ENCODE measurements at places on chromosomes 11 and 22. TPM values are rescaled to one million over a fixed set of nuclear protein-coding genes. Genes with fewer than 3 reads are reported as not detected.

The OR10G8 gene
- not detected for total RNA-seq

The SYT9 gene
- total RNA-seq: 1.9 TPM

GRCh38 chr22:44709881-44710392 lies 7.9 kb downstream of the PRR5 start:
- peaks cover 4% of the 10 kb centered on the region for H3K4me1 ChIP-seq
- H3K36me3 ChIP-seq: peaks cover under 1% of the 10 kb centered on the region
- no peak overlapping the region for H3K27ac ChIP-seq
- H3K27me3 ChIP-seq: no peaks in the 10 kb centered on the region
- H3K4me3 ChIP-seq: no peak overlapping the region

- no peaks in the 10 kb centered on the region for H3K4me1 ChIP-seq
- no peak overlapping the region for H3K4me3 ChIP-seq
These were observed 71.7 kb downstream of the IGLL5 start for GRCh38 chr22:22959147-22959827.

GRCh38 chr11:124751741-124752470 lies at the start of gene VSIG2:
Gene VSIG2 (minus strand): TSS chr11:124752255. CDS start chr11:124752137, 118 bp downstream.
- DNase-seq: peak; percentile 68
- no peaks in the 10 kb centered on the region for H3K4me1 ChIP-seq
- no peaks in the 10 kb centered on the region for H3K36me3 ChIP-seq
- no peak within 1 kb of the TSS for H3K27ac ChIP-seq
- peaks cover 81% of the 10 kb centered on the region for H3K27me3 ChIP-seq

- no peak overlapping the region for H3K27ac ChIP-seq
- no peak overlapping the region for H3K4me3 ChIP-seq
- no peaks in the 10 kb centered on the region for H3K27me3 ChIP-seq
- peak; percentile 88 for DNase-seq
- H3K4me1 ChIP-seq: no peaks in the 10 kb centered on the region
These were observed 8.8 kb upstream of the CTSD start for GRCh38 chr11:1772270-1773130.

DNA sequence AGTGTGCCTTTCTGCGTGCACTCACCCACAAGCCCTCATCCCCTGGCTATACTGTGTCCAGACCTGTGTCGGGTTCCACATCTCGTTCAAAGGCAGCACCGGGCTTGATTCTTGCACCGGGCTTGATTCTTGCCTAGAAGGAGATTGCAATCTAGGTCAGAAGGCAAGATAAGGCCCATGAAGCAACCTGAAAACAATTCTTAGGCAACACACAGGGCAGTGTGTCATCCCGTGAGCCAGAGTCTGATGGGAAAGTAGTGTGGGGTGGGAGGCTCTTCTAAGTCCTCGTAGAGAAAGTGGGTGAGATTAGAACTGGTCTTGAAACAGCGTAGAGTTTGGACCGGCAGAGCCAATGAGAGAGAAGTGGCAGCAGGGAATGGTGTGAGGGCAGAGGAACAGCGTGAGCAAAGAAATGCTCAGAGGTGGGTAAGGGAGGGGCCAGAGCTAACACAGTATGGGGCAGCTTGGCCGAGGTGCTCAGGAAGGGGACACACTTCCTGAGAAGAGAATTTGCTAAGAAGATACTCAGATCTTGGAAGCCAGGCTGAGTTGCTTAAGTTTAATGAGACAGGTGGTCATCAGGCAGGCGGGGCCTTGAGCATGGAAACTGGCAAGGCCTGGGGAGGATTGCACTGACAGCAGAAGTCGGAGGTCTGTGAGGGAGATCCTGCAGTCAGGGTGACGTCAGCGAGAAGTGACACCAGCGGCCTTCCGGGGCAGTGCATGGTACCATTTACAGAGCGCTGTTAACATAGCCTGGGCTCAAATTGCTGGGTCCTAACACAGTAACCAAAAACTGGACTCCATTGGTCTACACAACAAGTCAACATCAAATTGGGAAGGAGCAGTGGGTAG lies 40.7 kb upstream of the DKK3 start:
- DNase-seq: no peak
- H3K27me3 ChIP-seq: no peaks in the 10 kb centered on the region
- no peak overlapping the region for H3K27ac ChIP-seq
- H3K4me1 ChIP-seq: no peaks in the 10 kb centered on the region

- H3K27me3 ChIP-seq: peaks cover 47% of the 10 kb centered on the region
- peak overlapping the region; percentile 98 for H3K4me3 ChIP-seq
- no peak overlapping the region for H3K27ac ChIP-seq
- H3K36me3 ChIP-seq: no peaks in the 10 kb centered on the region
These were observed 1.6 kb downstream of the CADM1 start for GRCh38 chr11:115502636-115503082.

DNA sequence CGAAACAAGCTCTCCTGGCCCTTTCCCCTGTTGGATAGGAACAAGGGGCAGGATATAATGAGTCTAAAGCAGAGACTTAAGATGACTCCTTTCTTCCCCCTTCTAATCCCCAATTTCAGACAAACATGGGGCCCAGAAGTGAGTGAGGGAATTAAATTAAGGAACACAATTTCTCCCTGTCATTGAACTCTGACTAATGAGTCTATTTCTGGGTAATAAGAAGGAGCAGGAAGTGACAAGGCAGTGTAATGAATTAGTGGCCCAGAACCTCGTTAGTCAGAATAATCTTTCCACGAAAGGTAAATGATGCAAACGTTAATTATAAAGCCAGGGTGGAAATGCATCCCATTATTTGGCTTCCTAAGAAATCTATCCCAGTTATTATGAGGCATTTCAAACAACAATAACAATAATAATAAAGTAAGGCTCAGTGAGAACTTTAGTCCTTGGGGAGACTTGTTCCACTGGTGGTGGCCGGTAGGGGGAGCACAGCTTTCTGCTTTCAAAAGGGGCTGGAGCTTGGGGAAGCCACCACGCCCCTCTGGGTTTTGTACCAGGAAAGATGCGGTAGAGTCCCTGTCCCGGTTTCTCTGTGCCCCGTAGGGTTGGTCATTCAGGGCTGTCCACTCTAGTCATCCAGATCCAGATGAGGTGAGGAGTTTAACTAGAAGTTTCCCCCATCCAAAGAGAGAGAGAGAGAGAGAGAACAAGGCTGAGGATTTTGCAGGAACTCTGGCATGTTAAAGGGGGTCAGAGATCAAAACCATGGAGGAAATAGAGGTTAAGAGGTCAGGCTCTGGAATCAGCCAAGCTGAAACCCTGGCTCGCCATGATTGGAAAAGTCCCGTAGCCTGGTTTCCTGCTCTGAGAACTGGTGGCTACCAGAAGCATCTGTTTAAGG lies 298.3 kb downstream of the NTM start:
- DNase-seq: peak; percentile 91
- no peaks in the 10 kb centered on the region for H3K36me3 ChIP-seq
- H3K4me3 ChIP-seq: no peak overlapping the region
- peaks cover 17% of the 10 kb centered on the region for H3K4me1 ChIP-seq
- H3K27ac ChIP-seq: no peak overlapping the region
- H3K27me3 ChIP-seq: peaks cover 4% of the 10 kb centered on the region

DNA sequence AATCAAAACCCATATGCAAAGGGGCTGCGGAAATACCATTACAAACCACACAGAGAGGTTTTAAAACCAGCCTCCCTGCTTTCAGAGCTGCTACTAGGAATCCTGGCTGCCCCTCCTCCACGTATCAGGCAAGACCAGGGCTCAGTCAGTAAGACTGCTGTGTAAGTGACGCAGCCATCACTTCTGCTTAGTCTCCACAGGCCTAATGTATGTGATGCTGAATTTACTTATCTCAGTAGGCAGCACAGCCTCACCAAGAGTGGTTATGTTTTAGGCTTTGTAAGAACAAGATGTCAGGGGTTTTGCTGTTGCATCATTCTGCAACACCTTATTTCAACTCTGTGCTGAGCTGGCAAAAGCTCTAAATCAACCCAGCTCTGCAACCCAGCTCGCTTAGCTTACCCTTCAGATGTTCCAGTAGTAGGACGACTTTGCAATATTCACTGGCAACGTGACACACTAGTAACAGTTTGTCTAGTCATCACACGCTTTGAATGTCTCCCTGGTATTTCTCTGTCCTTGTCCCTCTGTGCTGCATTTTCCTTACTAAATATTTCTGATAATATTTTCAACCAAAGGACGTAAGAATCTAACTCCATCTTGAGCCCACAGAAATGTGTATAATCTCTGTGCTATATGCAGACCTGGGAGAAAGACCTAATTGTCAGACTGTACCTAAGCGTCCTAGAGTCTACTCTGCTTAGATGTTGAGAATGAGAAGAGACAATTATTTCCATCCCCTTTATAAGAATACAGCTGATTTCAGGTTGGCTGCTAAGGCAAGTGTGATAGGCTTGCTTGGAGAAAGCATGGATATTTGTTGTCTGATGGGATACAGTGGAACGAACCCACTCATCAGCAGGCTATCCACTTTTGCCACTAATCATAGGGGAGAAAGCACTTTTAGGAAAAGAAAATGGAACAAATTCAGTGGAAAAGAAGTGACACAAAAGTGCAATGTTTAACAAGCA lies 72.2 kb downstream of the LARGE2 start:
- no peak overlapping the region for H3K27ac ChIP-seq
- H3K27me3 ChIP-seq: no peaks in the 10 kb centered on the region

GRCh38 chr22:36220451-36220921 lies 18.8 kb downstream of the APOL2 start:
- H3K27ac ChIP-seq: no peak overlapping the region
- no peaks in the 10 kb centered on the region for H3K27me3 ChIP-seq
- H3K36me3 ChIP-seq: no peaks in the 10 kb centered on the region
- no peak overlapping the region for H3K4me3 ChIP-seq
- DNase-seq: peak; percentile 65

Data from endodermal cell (in vitro differentiated cells).